Stimulated activated CD8-positive, alpha-beta memory T cell treated with anti-CD3 and anti-CD28 coated beads, Interleukin-12 subunit alpha, Interleukin-12 subunit beta, amount 100 ng/mL, for 1 hour (primary cell): ENCODE measurements at places on chromosomes 11 and 22.

DNA sequence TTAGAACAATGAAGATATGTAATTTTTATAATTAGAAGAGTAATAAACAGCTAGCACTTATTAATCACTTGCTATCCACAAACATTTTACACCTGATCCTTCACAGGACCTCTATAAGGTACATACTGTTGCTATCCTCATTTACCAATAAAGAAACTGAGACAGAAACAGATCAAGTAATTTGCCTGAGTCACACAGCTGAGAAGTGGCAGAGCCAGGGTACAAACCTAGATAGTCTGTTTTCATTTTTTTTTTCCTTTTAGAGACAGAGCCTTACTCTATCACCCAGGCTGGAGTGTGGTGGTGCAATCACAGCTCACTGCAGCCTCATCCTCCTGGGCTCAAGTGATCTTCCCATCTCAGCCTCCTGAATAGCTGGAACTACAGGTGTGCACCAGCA lies 71.8 kb upstream of the PTH start:
- DNase-seq = no peak

DNA sequence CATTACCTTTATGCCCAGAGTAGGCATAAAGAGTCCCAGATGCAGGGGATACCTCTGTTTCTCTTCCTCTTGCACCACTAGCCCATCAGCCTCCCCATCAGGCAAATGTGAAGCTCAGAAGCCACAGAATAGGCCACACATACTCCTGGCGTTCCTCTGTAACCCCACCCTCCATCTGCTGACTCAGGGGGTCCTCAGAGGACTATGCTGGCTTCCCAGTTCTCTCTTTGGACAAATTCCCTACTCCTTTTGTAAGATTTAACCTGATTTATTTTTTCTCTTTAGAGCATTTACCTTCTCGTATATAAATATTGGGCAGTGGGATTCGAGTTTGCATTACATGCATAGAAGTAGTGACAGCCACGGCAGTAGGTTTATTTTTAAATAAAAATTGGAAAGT lies 262.3 kb upstream of the CADM1 start:
- DNase-seq = no peak

DNA sequence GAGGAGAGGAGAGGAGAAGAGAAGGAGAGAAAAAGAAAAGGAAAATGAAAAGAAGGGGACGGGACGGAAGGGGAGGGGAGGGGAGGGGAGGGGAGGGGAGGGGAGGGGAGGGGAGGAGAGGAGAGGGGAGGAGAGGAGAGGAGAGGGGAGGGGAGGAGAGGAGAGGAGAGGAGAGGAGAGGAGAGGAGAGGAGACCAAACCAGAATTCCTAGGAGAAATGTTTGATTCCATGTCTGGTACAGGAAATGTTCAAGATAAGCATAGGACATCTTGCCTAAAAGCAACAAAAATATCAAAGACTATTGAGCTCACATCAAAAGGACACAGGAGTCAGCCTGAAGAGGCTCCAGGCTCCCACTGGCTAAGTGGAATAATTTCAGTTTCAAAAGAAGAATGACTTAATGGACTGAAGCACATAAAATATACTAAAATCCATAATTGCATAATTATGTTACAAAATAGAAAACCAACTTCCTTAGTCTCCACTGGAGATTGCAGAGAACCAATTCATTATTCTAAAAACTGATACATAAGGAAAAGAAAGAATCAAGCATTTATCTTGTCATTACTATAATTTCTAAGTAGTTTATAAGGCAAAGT lies 101.1 kb upstream of the APOA1 start:
- DNase-seq = no peak

- DNase-seq = no peak
Measured at GRCh38 chr11:8276528-8276927, 12.8 kb upstream of the LMO1 start.

DNA sequence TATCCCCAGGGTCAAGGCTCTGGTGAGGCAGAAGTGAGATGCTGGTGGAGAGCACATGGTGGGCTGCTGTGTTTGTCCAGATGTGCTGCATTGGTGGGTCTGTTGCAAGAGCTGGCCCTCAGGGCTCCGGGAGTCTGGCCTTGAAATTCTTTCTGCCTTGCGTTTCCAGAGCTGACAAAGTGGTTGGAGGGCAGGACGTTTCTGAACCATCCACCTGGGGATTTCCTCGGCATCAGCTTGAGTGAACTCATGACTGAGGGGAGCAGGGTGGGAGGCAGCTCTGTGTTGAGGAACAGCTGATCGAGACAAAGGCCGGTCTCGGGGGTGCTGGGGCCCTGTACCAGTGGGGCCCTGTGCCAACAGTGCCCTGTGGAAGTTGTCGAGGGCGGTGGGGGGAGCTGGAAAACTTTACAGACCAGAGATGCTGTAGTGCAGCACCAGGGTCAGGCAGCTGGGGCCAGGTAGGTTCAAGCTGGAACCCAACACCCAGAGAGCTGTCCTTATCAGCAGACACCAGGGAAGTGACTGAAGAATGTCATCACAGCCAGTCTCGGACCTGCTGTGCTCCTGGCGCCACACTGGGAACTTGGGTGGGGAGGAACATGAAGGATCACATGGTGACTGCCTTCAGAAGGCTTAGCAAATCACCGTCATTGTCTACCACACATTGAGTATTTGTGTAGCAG lies 4.9 kb downstream of the TSKU start:
- no peak for DNase-seq

- DNase-seq = no peak
Measured at GRCh38 chr22:43127166-43127908, 15.9 kb downstream of the MCAT start.

GRCh38 chr11:44409558-44410236 lies 99.8 kb upstream of the ALX4 start:
- DNase-seq = no peak

GRCh38 chr11:48041877-48042695 lies 61.7 kb downstream of the PTPRJ start:
- no peak for DNase-seq

DNA sequence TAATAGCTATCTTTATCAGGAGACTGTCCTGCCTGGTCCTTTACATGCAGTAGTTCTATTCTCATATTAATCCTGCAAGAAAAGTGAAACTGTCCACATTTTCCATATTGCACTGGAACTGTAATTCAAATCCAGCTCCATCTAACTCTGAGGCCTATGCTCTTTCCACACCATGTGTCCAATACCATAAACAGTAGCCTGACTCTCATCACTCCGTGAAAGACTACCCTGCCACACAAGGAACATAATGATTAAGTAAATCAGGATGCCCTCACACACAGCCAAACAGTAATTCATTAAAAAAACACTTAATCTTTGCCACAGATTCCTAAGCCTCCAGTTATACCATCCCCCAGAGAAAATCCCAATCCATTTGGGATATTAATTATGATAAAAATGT lies 285.3 kb upstream of the PITPNB start:
- DNase-seq = no peak

- DNase-seq = no peak
Measured at GRCh38 chr11:13210424-13210823, 67.2 kb upstream of the BMAL1 start.

DNA sequence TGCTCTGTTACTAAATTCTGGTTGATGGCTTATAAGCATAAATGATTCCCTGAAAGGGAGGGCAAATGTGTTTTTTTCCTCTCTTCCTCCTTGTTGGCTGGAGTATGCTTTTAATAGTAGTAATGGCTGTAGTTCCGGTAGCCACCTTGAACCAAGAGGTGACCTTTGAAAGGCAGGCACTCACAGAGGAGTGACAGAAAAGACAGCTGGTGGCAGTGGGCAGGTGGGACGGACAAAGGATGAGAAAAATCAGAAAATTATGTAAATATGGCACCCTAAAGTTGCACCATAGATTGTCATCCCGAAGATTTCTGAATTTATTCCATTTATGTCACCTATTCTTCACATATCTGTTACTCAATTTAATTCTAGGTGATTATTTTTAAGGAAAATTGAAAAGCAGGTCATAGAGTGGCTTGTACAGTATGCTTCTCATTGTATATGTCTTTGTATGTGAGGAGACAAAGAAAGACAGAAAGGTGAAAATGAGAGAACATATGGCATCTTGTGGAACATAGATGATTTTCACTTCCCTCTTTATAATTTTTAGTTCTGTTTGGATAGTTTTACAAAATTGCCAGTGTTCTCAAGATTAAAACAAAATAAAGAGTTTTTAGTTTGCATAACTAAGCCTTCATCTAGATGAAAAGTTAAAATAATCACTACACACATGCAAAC lies 17.0 kb downstream of the CASP12 start:
- no peak for DNase-seq

DNA sequence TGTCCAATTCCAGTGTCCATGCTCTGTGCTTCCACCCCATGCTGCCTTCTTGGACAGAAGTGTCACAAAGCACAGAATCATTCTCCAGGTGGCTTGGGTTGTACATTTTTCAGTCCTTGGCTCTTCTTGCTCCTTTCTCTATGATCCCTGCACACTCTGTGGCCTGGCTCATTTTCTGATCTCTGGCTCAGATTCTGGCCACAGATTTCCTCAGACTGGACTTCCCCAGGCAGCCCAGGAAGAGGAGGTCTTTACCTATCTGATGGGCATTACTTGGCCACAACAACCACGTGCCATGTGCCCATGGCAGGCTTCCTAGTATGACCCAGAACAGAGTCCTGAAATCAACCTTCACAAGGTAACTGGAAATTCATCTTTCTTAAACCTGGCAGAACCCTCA lies 27.2 kb downstream of the SYTL2 start:
- DNase-seq = no peak

DNA sequence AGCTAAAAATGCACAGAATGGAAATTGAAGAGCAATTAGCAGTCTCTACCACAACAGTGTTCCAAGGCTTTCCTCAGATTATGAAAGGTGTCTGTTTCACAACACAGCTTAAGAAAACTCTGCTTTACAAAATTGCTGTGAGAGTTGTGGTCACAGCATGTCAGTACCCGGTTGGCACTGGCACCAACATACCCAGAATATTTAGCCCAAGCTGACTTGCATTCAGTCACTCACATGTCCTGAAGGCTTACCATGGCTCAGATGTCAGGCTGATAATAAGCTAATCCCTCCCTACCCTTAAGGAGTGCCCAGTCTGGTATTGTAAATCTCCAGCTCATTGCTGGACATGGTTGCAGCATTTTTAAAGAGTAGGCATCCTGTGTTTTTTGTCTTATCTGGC lies 14.9 kb downstream of the NCR3LG1 start:
- DNase-seq = no peak

DNA sequence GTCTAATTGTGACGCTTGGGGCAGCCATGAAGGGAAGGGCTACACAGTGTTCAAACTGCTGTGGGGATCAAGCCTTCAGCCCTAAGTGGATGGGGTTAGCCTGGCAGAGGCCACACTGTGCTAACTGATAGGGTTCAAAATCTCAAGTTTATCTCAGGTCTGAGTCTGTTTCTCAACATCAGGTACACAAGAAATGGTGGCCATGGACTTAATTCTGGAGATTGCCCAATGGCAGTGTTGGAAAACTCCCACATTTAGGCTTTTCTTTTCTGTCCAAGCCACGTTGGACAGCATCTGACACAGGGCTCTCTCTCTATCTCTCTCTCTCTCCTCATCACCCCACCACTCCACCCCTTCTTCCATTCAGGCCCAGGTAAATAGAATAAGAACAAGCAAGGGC lies 10.9 kb upstream of the DGAT2 start:
- no peak for DNase-seq

DNA sequence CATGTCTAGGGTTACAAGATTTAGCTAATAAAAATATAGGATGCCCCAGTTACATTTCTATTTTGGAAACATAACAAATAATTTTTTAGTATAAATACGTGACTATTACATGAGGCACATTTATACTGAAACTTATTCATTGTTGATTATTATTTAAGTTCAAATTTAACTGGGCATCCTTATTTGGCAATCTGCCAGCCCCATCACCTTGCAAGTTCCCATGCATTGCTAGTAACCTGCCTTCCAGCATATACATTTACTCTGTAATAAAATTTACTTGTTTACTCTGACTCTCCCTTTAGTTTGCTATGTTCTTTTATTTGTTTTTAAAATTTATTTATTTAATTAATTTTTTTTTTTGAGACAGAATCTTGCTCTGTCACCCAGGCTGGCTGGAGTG lies 654.9 kb upstream of the CCDC90B start:
- no peak for DNase-seq

- no peak for DNase-seq
Measured at GRCh38 chr11:2271327-2272227, 1.2 kb upstream of the ASCL2 start.

GRCh38 chr11:98734686-98735085 lies 286.1 kb upstream of the CNTN5 start:
- no peak for DNase-seq

GRCh38 chr22:38718414-38718813 lies 12.7 kb downstream of the GTPBP1 start:
- no peak for DNase-seq

GRCh38 chr11:131602431-131602830 lies 232.0 kb downstream of the NTM start:
- no peak for DNase-seq

- no peak for DNase-seq
Measured at GRCh38 chr11:10473371-10473770, 18.3 kb downstream of the AMPD3 start.

GRCh38 chr22:26724414-26724813 lies 67.0 kb downstream of the MIAT start:
- no peak for DNase-seq

DNA sequence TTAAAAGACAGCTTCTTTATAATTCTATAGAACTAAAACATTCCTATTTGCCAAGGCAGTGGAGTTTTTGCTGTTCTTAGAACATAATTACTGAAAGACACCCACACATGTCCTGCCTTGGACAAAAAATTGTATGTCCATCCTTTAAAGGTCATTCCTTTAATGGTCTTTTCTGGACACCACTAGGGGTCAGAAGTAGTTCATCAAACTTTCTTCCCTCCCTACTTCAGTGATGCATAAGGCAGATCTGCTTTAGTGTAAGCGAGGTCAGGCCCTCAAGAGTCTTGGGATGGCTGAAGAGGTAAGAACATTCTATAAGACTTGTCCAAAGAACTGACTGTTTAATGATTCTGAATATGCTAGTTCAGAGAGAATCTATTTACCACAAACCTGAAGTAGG lies 4.3 kb upstream of the OR51V1 start:
- DNase-seq = no peak

- no peak for DNase-seq
Measured at GRCh38 chr11:8810540-8811301, 100.3 kb upstream of the AKIP1 start.

- no peak for DNase-seq
Measured at GRCh38 chr11:112565551-112565950, 304.9 kb upstream of the PLET1 start.

DNA sequence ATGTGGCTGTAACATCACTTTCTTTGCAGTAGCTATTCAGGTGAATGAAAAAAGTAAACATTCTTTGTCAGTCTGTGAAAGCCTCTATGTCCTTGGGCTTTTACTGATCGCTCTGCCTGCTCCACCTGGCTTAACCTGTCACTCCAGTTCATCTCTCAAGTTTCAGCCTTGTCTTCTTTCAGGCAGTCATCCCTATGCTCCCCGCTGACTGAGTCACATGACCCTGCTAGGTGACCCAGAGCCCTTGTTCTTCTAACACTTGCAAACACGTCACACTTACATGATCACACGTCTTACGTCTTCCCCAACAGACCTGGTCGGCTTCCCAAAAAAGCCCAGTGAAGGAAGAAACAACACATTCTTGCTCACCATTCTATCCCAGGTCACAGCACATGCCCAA lies 499.3 kb upstream of the TENM4 start:
- DNase-seq = no peak
